ENCODE measurements at places on chromosomes 3 and 15.

GRCh38 chr15:29126208-29126536, 143.4 kb downstream of the NSMCE3 start:
- DNase-seq, result no peak

- peak; percentile 45 for DNase-seq
Measured at GRCh38 chr3:114872050-114872449, 275.0 kb downstream of the ZBTB20 start.

GRCh38 chr3:118488732-118489131, 545.9 kb downstream of the IGSF11 start:
- no peak for DNase-seq

GRCh38 chr15:66580643-66581042, 14.8 kb upstream of the LCTL start:
- peak; percentile 56 for DNase-seq

DNA sequence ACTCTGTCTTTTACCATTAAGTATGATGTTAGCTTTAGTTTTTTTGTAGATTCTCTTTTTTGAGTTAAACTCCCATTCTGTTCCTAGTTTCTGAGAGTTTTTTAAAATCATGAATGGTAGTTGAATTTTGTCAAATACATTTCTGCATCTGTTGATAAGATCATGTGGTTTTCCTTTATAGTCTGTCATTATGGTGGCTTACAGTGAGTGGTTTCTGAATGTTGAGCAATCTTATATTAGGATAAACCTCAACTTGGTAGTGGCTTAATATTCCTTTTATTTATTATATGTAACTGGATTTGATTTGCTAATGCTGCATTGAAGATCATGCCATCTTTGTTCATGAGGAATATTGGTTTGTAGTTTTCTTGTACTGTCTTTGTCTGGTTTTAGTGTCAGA, 34.8 kb downstream of the NEO1 start:
- no peak for DNase-seq

GRCh38 chr3:100537646-100538338, 45.4 kb downstream of the TMEM45A start:
- DNase-seq, result no peak

- DNase-seq, result peak; percentile 36
Measured at GRCh38 chr15:33243393-33243792, 48.9 kb upstream of the FMN1 start.

GRCh38 chr15:88450125-88450798, 16.9 kb downstream of the MRPL46 start:
- peak; percentile 67 for DNase-seq

- peak; percentile 42 for DNase-seq
Measured at GRCh38 chr3:149462581-149463011, 11.9 kb upstream of the TM4SF4 start.

DNA sequence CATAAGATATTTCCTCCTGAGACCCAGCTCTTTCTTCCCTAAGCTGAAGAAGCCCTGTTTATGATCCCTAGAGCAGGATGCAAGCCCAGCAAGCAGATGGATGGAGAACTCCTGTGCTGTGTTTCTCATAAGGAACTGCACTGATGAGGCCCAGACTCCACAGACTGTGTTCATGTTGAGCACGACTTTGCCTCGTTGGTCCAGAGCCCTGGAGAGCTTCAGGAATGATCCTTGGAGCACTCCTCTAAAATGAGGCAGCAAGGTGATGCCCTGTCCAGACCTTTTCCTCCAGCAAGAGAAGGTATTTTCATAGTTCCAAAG, 83.8 kb downstream of the MYLK start:
- DNase-seq, result no peak

DNA sequence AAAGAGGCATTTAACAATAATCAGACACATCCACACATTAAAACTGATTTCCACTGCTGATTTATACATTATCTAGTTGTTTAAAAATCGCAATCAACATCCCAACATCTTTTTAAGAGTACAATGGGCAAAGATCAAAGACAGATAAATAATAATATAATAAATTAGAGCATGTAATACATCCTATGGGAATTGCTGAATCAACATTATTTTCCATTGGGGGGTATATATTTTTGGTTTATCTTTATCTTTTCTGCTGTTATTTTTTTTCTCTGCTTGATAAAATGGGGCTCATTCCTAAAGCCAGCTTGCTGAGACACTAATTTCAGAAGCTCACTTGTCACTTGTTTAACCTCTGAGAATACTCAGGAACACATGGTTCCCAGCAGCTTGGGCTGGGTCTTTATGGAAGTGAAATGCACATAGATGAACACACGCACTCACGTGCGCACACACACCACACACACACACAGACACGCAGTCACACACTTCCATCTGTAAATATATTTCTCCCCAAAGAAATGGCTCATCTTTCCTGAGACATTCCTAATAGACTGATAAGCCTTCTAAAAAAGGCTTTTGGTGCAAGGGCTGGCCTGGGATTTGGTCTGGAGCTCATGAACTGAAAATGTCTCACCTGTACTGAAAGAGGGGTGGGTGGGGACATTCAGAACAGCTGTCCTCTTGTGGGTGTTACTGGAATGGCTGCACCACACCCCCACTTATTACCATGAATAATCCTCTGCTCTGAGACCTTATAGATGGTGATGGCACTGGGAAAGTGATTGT, 3.5 kb upstream of the PPIB start:
- no peak for DNase-seq

DNA sequence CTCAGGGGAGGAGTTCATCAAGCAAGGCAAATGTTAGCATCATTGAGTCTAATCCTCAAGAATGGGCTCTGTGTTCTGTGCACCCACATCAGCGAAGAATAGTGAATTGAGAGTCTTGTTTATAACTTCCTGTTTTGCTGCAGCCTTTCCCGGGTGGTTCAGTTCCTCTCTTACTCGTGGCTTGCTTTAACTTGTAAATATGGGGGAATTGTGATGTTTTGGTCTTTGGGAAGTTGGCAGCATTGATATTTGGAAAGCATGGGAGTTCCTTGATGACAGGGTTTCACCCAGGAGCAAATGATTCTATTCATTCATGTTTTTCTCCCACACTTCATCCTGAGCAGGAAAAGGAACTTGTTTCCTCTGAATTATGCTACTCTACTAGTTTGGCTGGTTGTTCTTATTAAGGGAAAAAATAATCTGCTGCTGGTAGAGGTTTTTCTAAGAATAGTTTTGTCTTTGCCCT, 40.4 kb downstream of the GPD1L start:
- no peak for DNase-seq

GRCh38 chr15:89366656-89367393, 32.2 kb upstream of the POLG start:
- no peak for DNase-seq

DNA sequence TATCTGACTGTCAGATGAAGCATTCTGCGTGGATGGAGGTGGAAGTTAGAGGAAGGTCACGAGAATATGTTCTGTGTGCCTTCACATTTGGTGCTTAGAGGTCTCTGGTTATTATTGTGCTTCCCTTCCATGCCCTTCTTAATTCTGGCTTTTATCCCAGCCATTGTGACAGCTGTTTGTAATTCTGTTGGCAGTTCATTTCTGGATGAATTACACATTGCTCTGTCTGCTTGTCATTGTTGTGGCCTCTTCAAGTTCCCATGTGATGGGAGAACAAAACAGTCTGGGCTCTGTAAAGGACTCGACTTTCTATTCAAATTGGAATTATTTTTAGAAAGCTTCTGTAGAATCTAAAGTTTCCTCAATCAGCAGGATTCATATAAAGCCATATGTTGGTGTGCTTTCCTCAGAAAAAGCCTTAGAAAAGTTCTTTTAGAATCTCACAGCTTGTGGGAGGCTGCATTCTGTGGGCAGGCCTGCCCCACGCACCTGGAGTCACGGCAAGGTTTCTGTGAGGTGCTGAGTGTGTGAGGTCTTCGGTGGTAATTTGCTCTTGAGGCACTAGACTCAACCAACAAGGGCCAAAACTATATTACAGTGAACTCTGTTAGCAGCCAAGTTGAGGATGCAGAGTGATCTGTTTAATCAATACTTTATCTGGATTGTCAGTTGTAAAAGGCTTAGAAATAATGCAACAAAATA, 397.4 kb upstream of the AZI2 start:
- peak; percentile 2 for DNase-seq

DNA sequence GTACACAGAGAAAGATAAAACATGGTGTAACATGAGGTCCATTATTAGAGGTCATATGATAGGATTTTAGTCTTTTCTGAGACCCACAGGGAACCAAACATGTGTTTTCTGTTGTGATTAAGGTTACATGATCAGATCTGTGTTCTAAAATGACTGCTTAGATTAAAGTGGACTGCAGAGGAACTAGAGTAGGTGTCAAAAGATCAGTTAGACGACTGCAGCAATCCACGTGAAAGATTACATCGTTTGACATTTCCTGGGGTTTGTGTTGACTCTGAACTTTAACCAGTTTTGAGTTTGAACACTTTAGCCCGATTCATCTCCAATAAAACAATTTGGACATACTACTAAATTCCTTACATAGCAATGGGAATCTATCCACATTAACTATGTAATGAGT, 5.1 kb downstream of the MIX23 start:
- DNase-seq, result no peak

GRCh38 chr15:29550834-29551465, 271.3 kb downstream of the TJP1 start:
- DNase-seq, result peak; percentile 8

GRCh38 chr3:32584660-32585059, 14.0 kb upstream of the DYNC1LI1 start:
- no peak for DNase-seq

GRCh38 chr15:71201477-71201876, 86.2 kb downstream of the THSD4 start:
- no peak for DNase-seq

- DNase-seq, result peak; percentile 82
Measured at GRCh38 chr3:154931484-154931883, 148.6 kb upstream of the MME start.

DNA sequence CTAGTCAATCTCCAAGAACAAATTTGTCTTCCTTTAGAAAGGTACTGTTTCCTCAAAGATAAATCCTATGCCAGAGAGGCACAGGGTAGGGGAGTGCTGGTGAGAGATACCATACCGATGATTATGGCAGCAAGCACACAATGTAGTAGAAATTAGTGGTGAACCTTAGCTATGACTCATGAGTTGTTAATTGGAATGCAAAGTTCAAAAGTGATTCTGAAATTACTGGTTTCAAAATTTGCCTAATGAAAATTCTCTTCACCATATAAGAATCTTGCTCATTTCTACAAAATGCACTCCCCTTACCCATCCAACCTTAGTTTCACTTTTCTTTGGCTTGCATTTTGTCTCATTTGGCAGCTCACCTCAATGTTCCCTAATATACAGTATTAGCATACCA, 139.5 kb upstream of the SLC2A2 start:
- no peak for DNase-seq

GRCh38 chr3:1288805-1289494, 196.1 kb downstream of the CNTN6 start:
- no peak for DNase-seq

GRCh38 chr3:125042725-125043406, 12.9 kb downstream of the HEG1 start:
- DNase-seq, result peak; percentile 64

- DNase-seq, result no peak
Measured at GRCh38 chr3:127770671-127771355, 51.5 kb downstream of the MGLL start.

- DNase-seq, result peak; percentile 66
Measured at GRCh38 chr3:36444909-36445308, 64.6 kb downstream of the STAC start.

DNA sequence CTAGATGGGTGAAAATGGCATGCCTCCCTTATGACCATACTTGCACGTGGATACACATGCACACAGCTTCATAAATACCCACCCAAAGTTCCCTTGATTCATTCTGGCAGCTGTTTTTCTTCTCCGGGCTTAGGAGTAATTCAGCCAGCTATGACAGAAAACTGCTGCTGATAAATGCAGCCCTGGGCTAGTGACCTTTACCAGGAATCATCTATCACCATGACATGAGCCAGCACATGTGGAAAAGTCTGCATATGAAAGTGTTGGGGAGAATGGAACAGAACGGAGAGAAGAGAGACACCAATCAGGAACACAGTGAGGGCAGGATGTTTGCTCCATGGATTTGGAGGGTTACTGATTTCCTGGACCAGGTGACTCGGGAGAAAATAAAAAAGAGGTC, 706.3 kb downstream of the PDCD6IP start:
- DNase-seq, result no peak

DNA sequence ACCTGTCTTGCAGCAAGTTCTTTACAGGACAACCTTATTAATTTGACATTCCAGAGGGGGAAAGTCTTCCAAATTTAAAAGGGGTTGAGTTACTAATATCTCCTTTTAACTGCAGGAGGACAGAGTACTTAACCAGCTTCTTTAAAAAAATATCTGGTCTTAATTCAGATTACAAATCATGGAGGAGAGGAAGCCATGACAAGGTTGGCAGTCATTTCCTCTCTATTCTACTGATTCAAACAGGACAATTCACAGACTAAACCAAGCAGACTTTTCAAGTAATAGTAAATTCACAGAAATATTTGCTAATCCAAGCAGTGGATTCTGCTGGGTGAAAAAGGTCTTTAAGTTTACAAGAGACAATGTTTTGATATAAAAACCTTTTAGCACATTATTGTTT, 185.3 kb downstream of the CFAP20DC start:
- no peak for DNase-seq

DNA sequence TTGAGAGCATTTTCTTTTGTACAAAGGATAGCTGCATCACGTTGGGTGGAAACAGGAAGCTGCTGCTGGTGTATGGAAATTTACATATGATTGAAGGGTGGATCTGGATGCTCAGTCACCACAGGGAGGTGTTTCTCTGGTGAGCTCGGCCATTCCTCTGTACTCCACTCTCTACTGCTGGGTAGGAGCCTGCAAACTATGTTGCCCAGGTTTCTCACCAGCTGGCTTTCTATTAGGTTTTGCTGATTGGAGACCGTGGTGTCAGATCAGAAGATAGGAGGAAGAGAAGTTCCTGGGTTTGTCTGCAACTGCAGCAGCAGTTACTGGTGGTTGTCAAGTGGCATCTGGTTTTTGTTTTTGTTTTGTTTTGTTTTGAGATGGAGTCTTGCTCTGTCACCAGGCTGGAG, 61.7 kb downstream of the TAMM41 start:
- DNase-seq, result no peak

DNA sequence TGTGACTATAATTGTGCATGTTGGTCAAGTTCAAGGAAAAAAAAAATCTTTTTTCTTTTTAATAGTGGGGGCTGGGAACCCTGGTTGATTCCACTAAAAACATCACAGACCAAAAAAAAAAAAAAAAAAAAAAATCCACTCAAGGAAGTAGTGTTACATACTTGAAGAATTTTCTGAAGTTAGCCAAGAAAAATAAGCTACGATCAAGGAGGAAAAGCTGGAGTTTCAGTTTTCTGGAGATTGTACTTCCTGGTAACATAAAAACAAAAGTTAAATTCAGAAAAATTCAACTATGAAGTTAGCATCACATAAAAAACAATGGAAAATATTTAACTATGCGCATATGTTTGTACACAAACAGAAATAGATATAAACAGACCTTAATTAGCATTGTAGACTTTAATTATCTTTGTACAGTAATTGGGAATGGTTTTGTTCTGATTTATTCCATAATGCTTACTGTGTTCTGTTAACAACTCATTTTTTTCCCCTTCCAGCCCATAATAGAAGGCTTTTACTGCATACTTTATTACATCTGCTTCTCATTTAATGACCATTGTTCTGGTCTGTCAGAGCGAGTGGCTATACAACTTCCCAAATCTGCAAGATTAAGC, 194.3 kb downstream of the RORA start:
- DNase-seq, result peak; percentile 75
